ENCODE measurements at places on chromosomes 6 and 20.

DNA sequence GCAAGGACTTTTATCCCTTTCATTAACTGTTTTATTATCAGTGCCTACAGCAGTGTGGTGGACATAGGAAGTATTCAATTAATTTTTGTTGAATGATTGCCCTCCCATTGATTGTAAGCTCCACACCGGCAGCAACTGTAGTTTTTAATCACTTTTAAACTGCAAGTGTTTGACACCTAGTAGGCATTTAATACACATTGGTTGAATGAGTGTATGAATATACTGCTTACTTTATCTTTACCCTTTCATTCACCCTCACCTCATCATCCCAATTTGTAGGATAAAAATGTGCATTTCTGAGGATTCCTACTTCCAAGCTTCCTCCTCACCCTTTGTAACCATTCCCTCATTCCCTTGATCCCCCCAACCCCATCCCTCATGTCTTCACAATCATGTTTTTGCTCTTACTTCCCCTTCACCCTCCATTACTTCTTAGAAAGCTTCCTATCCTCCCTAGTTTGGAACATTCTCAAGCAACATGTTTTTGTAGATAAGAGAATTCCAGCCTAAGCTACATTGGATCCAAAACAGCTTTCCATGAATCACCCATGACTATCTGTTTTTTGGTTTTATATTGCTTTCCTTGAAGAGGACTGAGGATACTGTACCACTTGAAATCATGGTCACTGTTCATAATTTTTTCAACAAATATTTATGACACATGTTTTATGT, 955 bp upstream of the SLC26A8 start:
- no peak for DNase-seq

DNA sequence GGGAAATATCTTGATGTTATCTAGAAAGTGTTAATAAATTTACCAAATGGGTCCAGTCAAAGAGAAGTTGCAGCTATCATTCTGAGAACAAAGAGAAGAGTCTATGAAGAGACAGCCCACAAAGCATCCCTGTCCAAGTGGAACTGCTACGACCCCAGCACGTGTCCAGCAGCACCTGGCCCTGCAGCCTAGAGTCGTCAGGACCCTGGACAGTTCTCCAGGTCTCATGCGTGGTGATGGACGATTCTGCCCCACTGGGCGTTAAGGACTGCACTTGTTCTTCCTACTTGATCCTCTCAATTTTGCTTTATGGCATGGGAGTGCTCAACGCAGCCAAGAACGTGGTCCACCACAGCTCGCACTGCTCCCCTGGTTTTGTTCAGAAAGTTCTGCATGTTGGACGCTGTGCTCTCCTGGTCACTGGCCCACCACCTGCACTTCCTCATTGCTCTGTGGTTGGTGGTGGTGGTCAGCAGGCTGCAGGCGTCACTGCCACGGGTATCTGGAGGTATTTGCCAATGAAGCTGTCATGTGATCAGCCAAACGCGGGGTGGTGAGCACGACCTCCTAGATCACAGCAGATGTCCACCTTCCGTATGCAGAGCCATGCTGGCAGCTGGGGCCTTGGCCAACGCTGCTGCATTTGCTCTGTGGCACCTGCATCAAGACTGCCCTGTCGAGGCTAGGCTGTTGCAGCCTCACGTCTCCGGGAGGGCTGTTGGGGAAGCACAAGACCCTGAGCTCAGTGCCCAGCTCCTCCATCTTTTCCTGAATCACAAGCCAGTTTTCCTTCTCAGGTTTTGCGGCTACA, 356.4 kb downstream of the CDH4 start:
- DNase-seq: no peak

DNA sequence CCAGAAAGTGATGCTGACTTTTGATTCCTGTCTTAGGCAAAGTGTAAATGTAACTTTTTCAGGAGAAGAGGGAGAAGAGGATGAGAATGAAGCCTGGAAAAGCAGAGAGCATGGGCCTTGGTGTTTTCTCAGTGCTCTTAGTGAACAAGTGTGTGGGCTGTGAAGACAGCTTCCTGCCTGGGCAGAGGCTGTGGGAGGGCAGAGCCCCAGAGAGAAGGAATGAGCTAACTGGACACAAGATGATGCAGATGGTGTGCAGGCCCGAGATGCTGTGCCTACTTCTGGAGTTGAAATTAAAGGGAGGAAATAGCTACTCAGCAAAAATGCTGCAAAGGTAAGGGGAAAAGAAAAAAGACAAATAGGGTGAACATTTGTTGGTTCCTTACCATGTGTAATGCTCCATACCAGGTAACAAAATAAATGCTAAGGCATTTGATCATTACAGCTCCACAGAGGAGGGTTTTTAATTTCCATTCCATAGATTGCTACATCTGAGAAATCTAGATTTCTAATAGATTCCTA, 87.0 kb upstream of the CEP162 start:
- DNase-seq: no peak

- no peak for DNase-seq
These were observed 77.3 kb downstream of the TRMT11 start for GRCh38 chr6:126063512-126064146.

DNA sequence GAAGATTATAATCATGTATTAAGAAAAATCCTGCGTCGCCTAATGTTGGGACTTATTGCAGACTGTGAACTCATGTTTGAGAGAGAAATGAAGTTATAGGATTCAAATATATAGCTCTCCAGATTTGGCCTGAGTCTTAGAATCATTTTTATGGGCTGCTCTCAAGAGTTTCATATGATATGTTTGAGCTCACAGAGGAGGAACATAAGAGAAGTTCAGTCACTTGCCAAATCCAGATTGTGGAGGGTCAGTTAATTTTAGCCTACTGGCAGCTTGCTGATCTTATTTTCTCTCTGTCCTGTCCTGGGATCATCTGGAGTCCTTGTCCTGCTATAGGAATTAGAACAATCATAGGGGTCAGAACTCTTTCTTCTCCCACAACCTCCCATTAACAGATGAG, 186.1 kb upstream of the SUPT3H start:
- DNase-seq: no peak

DNA sequence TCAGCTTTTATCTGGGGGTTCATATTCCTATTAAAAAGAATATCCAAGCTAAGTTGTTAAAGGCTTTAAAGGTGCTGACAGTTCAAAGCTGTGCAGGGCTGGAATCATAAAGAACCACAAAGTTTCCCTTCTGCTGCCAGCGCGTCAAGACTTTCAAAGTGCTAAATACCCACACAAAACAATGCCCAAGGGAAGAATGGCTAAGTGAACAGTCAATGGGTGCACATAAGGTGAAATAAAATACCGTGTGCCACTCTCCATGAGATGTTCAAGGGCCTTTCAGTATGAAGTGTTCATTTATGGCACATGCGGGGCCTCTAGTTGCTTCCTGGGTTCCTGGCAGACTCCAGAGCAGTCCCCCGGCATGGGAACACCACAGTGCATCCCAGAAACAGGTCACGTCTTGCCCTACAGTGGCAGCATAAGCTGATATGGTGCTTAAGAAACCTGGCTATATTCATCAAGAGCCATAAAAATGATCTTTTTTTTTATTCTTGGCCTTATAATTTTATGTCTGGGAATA, 14.1 kb downstream of the TXNDC5 start:
- DNase-seq: no peak

GRCh38 chr6:6915219-6915618, 192.5 kb upstream of the RREB1 start:
- DNase-seq: no peak

- no peak for DNase-seq
These were observed 103.9 kb upstream of the AFDN start for GRCh38 chr6:167722634-167723309.

DNA sequence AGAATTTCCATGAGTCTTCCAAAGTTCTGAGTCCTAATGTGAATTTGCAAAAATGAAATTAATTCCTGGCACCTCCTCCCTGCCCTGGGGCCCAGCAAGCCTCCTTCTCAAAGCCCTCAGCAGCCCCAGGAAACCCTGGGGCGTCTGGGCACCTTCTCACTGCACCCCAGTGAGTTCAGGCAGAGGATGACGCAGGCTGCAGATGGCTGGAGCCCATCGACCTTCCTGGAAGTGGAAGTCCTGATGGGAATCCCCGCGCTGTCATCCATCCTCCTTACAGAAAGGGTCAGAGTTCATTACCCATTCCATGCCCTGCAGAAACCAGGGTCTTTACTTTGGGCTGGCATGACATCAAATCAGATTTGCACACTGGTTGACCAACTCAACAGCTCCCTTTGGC, 31.6 kb downstream of the DLL1 start:
- DNase-seq: no peak

GRCh38 chr6:46015119-46015968, at the start of gene CLIC5:
CLIC5 (minus strand) TSS chr6:46015860; CDS start chr6:46015542, 318 bp downstream.
- no peak for DNase-seq

DNA sequence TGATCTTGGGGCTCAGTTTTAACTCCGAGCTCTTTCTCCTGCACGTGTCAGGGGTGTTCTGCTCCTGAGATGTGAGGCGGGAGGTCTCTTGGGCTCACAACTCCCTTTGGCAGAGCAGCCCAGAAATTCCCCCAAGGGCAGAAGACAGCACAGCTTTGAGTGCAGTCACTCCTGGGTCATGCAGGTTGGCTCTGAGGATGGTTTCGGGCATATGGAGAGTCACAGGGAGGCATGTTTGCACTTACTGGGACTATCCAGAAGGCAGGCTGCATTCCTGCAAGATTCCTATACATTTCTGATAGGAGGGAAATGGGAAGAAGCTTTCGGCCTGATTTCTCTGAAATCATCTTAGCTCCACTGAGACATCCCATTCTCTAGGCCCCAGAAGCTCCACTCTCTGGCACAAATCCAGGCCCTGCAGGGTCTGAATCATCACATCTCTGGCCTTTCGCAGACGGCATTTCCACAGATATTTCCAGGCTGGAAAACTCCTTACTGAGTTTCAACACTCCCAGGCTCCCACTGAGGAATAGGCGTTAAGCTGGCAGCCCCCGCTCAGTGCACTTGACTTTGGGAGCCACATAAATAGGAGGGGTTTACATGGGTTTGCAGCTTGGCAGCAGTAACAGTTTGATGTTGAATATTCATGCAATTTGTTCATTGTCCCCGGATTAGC, 39.7 kb downstream of the AGPAT4 start:
- DNase-seq: peak; percentile 74

DNA sequence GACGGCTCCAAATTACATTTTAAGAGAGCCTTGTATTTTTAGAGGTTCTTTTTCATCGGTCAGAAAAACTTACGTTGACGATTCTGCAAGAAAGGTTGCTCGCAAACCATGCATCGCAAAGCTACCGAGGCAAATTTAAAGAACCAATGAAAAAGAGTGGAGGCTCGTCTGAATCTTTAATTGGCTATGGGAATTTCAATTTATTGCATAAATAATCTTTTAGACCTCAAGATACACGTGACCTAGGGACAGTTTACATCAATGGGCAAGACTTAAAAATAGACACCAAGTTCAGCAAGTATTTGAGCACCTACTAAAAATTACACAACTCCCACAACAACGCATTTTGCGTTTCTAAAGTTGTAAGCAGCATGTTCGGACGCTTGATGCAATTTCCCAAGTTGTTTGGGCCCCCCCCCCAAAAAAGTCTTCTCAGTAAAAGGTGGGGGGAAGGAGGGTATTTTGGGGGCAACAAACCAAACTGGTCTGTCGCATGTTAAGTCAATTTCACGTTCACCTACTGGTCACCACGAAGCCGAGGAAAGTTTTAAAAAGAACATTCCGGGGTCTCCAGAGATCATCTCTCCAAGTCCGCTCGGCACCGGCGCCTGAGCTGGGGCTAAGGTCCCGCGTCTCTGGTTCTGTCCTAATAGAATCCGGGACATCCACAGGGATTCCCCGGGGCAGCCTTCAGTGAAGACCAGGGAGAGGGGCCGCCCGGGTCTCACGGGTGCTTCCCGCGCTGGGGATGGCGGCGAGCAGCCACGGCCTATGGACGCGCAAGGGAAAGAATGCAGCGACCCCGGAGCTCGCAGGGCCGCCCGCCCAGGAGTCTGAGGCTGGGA, 851 bp downstream of the SNX5 start:
- DNase-seq: no peak

GRCh38 chr6:6466967-6467761, 121.4 kb upstream of the LY86 start:
- no peak for DNase-seq

GRCh38 chr6:135088281-135088680, 33.7 kb upstream of the HBS1L start:
- DNase-seq: no peak

GRCh38 chr6:116316772-116317467, 37.2 kb upstream of the TSPYL1 start:
- DNase-seq: no peak

DNA sequence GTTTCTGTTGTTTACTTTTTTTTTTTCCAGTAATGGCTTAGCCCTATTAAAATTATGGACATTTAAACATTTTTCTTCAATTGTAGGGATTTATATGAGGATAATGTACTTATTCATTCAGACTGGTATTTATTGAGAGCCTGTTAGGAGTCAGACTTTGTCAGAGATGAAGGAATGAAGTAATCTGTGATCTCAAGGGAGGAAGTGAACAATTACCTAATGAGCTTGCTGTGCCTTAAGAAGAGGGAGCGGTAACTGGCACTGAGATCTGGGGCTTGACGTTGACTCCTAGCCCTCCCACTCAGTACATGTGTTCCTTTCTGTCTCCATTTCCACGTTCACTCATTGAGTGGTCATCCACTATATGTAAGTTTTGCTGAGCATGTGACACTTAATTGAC, 12.6 kb downstream of the AFDN start:
- no peak for DNase-seq

- DNase-seq: no peak
These were observed 81.5 kb downstream of the RTN4IP1 start for GRCh38 chr6:106547601-106548453.

DNA sequence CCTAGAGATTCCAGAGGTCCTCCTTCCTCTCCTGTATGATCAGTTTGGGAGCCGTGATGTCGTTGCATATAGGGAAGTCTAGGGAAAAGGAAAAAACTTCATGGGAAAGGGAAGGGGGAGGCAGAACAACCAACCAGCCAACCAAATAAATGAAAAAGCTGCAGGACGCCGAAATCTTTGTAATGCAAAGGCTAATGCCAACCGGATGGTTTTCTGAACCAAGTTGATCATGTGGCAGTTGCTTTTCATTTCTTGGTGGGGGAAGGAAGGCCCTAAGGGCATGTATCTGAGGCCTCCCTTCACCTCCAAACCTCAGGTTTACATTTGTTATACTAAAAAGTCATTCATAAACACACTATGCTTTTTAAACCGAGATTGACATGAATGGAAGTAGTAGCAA, 167.2 kb downstream of the ARID1B start:
- DNase-seq: no peak

Measured in GM04503 (cell line).